ENCODE measurements at places on chromosomes 5 and 9.

DNA sequence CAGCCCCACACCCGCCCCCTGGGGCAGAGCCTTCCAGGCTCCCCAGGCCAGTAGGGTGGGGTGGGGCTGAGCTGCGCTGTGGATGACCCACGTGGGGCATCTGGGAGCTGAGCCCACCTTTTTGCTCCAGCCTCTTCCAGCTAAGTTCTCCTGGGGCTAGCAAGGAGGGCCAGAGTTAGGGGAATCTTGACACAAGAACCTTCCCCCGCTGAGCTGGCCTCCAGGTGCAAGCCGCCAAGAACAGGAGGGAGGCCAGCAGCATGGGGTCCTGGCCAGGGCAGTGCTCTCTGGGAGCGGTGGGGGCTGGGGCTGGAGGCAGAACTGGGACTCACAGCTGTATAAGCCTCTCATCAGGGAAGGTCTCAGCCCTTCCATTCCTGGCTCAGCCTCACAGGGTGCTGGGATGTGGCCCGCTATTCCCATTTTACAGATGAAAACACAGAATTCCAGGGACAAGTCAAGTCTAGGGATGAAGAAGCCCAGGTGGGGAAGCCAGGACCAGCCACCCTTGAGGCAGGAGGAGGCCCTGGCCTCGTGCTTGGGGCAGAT, 21.5 kb downstream of the SARDH start:
- DNase-seq: no peak

DNA sequence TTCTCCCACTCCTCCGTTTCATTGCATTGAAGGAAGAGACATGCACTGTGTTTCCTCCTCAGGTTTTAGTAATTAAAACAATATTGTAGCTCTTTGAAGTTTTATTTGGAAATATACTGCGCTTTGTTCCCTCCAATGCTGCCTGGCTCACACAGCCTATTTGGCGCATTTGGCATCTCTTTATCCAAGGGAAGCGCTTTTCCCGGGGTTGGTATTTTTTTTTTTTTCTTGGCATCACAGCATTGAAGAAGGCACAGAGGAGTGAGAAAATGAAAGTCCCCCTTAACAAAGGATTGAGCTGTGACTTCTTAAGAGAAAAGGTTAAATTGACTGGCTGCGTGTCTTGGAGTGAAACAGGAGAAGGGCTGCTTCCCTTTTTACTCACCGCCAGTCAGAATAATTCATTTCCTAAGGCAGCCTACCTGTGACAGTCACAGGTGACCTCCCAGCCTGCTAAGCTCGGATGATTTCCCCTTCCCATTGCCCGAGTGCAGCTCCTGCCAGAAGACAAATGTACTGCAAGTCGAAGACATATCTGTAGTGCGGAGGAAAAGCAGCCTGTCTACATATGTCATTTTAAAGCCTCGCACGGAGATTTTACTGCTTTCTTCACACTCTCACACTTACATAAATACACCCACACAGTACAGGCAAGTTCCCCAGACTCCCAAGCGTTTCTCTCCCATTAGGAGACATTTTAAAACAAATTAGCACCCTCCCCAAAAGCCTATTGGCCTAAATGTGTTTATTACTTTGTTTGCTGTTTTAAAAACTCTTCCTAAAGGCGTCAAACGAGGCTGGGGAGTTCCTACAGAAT, 665.5 kb upstream of the ZNF608 start:
- DNase-seq: peak; percentile 38

- peak; percentile 24 for DNase-seq
These were observed 7.2 kb upstream of the MCC start for GRCh38 chr5:113495422-113495841.

DNA sequence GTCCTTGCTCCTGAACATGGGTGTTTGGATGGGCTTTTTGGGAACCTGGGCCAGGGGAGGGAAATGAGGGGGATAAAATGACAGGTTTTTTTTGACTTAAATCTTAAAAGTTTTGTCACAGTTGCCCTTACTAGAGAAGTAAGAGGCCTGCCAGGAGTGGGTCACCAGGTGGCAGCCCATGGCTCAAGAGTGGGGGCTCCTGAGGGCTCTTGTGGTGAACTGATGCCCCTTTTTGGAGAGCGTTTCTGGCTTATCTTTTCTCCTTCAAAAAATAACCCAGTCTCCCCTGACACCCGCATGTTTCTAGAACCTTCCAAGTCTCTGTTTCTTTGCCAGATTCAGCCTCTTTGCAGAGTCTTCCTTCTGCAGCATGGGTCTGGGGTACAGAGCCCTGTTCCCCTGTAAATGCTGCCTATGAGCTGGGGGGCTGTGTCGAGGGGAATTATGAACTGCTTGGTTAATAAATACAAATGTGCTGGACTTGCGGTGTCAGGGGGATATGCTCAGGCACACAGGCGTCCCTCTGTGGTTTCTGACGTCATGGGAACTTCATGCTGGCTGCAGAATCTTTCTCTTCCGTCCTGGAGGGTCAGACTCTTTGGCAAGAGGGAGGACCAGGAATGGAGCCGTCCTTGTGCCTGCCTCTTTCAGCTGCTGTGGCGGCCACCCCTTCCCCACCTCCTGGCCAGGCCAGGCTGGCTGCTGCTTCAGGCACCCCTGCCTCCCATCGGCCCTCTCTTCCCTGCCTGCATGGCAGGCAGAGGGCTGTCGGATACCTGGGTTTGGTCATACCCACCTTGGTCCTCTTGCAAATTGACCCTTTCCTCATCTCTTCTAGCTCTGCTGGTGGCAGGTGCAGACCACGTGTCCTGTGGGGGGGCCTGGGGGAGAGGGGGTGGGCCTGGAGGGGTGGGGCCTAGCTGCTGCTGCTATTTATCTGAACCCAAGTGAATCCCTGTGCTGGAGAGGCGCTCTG, 30.1 kb downstream of the PTPA start:
- DNase-seq: peak; percentile 91

DNA sequence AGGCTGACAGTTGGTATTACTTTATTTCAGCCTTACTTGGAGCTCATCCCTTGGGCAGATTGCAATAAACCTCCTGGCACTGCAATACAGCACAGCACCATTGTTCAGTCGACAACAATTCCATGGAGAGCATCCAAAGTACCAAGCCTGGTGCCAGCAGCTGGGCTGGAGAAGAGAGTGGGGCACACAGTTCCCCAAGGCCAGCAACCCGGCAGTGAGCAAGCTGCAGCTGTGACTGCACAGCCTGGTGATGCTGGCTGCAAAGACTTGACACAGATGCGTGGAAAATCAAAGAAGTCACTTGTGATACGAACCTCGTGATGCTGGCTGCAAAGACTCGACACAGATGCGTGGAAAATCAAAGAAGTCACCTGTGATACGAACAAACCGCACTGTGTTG, 125.4 kb downstream of the ATPSCKMT start:
- DNase-seq: peak; percentile 13

DNA sequence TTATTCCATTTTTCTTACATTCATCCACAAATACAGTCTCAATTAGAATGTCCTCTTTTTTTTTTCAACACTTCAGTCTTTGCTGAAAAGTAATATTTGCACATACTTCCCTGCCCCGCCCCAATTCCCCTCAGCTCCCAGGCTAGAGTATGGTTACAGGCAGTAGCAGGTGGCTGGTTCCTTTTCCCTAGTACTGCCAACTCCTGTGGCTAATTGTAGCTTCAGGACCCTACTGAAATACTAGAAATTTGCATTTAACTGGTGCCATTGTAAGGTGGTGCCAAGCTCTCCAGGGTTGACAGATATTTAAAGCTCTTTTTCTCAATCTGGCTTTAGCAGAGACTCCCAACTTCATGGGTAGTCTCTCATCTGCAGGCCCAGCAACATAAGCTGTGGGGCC, 80.3 kb downstream of the FAM81B start:
- no peak for DNase-seq

DNA sequence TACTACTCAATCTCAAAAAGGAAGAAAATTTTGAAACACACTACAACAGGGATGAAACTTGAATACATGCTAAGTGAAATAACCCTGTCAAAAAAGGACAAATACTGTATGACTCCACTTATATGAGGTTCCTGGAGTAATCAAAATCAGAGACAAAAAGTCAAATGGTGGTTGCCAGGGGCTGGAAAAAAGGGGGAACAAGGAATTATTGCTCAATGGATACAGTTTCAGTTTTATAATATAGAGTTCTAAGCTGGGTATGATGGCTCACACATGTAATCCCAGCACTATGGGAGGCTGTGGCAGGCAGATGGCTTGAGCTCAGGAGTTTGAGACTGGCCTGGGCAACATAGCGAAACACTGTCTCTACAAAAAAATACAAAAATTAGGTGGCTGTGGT, 29.0 kb downstream of the ETF1 start:
- no peak for DNase-seq

DNA sequence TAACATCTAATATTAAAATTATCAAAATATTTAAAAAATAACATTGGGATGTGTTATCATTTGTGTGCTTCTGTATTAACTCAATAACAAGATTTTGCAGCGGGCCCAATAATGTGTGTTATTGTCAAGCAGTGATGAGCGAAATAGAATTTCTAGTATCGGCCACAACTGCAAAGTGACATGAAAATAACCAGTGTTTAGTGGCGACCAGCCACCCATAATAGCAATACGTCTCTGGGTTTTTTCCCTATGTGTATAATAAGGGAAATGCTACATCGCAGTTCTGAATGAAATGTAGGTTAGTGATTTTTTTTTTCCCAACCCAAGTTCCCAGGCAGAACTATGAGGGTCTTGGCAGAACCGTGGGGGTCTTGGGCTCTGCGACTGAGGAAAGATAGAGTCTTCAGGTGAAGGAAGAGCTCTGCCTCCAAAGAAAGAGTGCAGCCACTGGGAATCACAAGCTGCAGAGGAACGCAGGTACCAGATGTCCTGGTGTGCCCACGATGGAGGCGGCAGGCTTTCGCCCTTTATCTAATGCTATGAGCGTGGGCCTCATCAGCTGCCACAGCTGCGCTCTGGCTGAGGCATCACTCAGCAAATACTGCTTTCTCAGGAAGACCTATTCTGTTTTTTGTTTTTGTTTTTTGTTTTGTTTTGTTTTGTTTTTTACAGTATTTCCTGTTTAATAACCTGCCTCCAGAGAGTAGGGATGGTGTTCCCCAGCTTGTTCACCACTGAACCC, 235.0 kb downstream of the ROR2 start:
- DNase-seq: no peak

DNA sequence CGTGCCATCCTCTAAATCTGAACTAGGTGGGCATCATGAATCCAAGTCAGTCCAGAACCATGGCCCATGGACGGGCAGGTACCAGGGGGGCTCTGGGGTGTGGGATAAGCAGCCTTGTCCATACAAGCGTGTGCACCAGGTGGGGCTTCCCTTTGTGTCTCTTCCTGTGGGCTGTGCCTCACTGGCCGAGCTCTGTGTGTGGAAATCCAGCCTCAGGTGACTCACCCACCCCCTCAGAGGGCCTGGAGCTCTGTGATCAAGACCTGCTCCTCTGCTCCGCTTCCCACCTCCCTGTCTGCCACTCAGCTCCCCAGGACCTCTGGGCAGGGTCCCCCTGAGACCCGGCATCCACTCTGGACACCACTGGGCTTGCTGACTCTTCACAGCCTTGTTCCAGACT, 33.0 kb downstream of the GADD45G start:
- DNase-seq: no peak

DNA sequence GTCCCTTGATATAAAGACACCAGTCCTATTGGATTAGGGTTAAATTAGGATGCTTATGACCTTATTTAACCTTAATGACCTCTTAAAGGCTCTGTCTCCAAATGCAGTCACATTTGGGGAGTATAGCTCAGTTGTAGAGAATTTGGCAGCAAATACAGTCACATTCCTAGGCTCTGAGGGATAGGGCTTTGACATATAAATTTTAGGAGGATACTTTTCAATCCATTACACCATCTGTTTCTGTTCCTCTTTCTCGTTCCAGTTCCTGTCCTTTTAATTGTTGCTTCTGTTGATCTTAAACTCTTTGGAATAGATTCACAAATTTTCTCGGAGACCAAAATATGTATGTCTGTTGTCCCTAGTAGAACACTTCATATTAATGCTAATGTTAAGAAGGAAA, 390.0 kb upstream of the PCSK5 start:
- DNase-seq: no peak

DNA sequence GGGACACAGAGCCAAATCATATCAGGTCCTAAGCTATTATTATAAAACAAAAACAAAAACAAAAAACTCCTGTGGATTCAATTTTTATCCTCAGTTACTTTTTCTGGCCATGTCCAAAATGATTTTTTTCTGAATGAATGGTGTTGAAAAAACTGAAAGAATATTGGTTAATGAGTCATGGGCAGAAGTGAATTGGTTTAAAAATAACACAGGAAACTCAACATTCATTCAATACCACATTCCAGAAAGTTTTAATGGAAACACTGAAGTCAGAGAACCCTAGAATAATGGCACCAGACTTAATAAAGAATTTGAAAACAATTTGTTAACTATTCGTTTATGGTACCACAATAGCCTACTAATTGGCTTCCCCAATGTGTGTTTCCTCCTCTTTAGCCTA, 102.4 kb upstream of the CDH9 start:
- DNase-seq: no peak

DNA sequence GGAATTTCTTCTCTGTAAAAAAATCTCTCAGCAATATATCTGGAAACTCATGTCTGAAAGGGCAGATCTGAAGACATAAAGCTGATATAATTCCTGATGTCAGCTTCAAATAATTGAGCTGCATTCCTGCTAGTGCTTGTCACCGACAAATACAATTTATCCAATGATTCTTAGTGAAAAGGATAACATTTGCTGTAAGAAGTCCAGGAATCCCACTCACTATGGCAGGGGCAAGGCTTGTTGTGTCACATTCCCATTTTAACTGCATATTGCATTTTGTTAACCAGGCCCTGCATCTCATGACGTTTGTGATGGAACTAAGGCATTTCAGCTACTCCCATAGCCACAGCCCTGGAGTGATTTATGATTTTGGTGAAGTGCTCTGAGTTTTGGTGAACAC, 160.1 kb upstream of the DAB2 start:
- peak; percentile 42 for DNase-seq

DNA sequence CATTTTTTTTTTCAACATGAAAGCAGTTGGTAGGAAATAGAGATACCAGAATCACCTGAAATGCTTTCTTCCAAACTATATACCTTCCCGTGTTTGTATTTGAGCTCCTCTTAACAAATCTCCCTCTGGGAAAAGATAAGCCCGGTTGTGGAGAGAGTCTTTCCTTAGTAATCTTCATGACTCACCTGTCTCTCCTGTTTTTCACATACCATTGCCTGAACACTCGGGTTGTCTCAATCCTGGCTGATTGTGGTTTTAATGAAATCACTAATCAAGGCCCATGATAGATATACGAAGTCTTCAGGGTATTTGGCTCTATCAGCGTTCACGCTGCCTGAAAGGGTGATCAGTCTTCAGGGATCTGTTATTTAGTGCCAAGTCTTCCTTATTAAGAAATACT, 136.7 kb downstream of the MAN2A1 start:
- DNase-seq: no peak

GRCh38 chr9:120490888-120491595, 88.9 kb downstream of the CDK5RAP2 start:
- DNase-seq: peak; percentile 28

- no peak for DNase-seq
These were observed 39.0 kb downstream of the GDA start for GRCh38 chr9:72188232-72188631.

Data from adipocyte (in vitro differentiated cells).